Left ventricle myocardium inferior (tissue), 1 donor: ENCODE measurements at places on chromosomes 6 and 20. TPM values are rescaled to one million over a fixed set of nuclear protein-coding genes. Genes with fewer than 3 reads are reported as not detected.

DNA sequence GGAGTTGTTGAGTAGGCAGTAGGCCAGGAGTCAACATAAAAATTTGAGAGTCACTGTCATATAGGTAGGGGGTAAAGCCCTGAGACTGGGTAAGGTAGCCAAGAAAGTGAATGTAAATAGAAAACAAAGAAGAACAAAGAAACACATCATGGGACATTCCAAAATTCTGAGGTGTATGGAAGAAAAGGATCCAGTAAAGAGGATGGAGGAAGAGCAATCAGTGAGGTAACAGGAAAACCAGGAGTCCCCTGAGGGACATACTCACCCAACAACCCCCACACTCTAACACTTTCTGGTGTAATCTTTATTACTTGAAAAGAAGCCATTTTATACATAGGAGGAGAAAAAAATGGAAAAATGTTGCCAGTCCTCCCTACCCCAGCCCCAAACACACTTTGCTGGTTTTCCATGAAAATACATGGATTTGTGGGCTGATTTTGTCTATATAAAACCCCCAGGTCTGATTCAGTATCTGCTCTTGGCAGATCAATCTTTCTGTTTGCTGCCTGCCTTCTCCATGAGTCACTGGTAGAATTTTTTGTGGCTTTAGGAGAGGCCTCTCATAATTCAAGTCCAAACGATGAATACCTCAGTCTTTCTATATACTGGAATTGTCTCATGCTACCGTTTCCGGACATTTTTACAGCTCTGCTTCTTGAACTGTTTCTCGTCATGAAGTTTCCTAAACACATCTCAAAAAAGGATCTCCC lies 271.4 kb upstream of the MAN1A1 start:
- H3K4me1 ChIP-seq, result no peaks in the 10 kb centered on the region
- H3K36me3 ChIP-seq, result no peaks in the 10 kb centered on the region
- no peak overlapping the region for H3K27ac ChIP-seq
- no peak for DNase-seq
- H3K27me3 ChIP-seq, result no peaks in the 10 kb centered on the region

DNA sequence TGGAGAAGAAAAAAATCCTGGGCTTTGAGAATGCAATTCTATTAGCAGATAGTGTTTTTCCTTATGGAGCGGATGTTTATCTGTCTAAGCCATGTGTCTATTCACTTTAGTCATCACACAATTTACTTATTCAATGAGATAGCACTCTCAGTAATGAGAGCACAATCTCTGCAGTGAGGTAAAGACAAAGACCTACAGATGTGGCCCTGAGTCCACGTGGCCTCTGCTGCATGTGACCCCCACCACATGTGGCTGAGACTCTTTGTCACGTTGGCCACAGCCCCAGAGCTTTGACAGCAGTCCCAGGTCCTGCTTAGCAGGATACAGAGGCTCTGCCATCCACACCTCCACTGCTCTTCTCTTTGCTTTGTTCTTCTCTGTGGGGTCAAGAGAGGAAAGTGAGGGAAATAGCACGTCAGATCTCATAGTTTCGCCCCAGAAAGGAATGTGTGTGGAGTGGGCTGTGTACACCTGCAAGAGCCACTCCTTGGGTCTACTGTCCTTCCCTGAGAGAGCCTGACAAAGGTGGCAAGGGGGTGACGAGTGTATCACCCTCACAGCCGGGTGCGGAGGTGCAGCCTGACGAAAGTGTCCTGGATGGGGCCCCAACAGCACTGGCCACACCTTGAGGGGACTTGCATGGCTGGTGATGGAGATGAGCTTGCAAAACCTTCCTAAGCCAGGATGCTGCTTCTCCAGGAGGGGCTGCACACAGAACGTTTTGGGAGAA lies 40.7 kb downstream of the ZNF831 start:
- no peak overlapping the region for H3K4me3 ChIP-seq
- peaks cover 52% of the 10 kb centered on the region for H3K27me3 ChIP-seq
- peaks cover 18% of the 10 kb centered on the region for H3K4me1 ChIP-seq
- no peak for DNase-seq
- H3K36me3 ChIP-seq, result no peaks in the 10 kb centered on the region
- no peak overlapping the region for H3K27ac ChIP-seq

DNA sequence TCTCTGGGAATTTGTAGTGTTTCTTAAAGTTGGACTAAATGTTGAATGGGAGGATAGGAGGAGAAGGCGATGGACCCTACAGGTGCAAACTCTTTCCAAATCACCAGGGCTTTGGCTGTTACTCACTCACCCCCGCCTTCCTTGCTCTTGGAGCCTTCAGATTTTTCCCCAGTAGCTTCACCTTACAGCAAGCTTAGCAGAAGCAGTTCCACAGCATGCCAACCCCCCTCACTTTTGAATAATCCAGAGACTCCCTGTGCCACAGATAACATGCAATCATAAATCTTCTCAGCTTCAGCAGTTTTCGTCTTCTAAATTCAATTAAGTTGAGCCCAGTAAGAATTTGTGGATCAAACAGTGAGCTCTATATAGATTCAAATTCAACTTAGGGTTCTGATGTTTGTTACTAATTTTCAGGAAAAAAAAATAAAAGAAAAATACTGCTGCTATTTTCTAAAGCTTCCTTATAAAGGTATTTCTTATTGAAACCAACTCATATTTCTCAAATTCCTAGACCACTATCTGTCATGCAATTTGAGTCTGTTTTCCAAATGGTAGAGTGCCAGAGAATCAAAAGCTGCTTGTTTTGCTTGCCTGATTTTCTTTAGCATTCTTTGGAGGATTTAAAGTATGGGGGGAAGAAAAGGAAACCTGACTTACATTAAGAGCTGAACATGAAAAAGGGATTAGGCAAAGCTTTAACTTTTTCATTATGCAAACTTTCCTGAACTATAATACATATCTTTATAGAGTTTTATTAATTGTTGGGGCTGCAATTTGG lies 166.4 kb downstream of the EYA4 start:
- no peak for DNase-seq
- no peaks in the 10 kb centered on the region for H3K36me3 ChIP-seq
- H3K27ac ChIP-seq, result no peak overlapping the region
- no peak overlapping the region for H3K4me3 ChIP-seq
- H3K4me1 ChIP-seq, result peaks cover 11% of the 10 kb centered on the region

GRCh38 chr20:63567386-63568169 lies 6.5 kb downstream of the HELZ2 start:
- no peak overlapping the region for H3K4me3 ChIP-seq
- no peaks in the 10 kb centered on the region for H3K27me3 ChIP-seq
- peaks cover 56% of the 10 kb centered on the region for H3K36me3 ChIP-seq
- H3K27ac ChIP-seq, result no peak overlapping the region

SCGN gene
- 1.6 TPM for total RNA-seq

APOM gene
- total RNA-seq, result 2.4 TPM

PRRT1 gene
- total RNA-seq, result 1.0 TPM

- H3K36me3 ChIP-seq, result no peaks in the 10 kb centered on the region
- H3K4me3 ChIP-seq, result no peak overlapping the region
- no peaks in the 10 kb centered on the region for H3K27me3 ChIP-seq
- no peak for DNase-seq
- H3K4me1 ChIP-seq, result no peaks in the 10 kb centered on the region
- no peak overlapping the region for H3K27ac ChIP-seq
These were observed 77.9 kb upstream of the B3GAT2 start for GRCh38 chr6:71034563-71035345.

LST1 gene
- total RNA-seq, result 6.5 TPM

DNA sequence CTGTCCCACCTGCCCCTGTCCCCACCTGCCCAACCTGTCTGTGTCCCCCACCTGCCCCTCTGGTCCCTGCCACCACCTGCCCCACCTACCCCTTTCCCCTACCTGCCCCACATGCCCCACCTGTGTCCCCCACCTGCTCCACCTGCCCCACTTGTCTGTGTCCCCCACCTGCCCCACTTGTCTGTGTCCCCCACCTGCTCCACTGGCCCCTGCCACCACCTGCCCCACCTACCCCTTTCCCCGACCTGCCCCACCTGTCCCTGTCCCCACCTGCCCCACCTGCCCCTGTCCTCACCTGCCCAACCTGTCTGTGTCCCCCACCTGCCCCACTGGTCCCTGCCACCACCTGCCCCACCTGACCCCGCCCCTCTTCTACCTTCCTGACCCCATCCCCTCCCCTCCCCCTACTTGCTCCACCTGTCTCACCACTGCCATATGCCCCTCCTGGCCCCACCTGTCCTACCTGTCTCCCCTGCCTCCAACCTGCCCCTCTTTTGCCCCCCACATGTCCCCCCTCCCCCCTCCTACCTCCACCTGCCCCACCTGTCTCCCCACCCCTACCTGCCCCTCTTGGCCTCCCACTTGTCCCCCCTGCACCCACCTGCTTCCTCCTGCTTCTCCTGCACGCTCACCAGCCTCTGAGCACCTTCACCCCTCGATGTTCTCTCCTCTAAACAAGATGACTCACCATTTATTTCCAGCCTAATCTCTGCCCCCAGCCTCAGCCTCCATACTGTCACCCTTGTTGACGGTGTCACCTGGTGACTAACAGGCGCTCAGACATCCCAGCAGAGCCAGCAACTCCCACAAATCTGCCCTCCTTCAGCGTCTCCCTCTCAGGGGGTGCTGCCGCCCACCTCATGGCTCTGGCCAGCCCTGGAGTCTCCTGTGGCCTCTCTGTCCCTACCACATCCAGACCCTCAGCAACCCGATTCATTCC lies 5.6 kb upstream of the MYT1 start:
- no peak overlapping the region for H3K4me3 ChIP-seq
- H3K4me1 ChIP-seq, result no peaks in the 10 kb centered on the region
- peaks cover 91% of the 10 kb centered on the region for H3K27me3 ChIP-seq
- H3K36me3 ChIP-seq, result no peaks in the 10 kb centered on the region

DNA sequence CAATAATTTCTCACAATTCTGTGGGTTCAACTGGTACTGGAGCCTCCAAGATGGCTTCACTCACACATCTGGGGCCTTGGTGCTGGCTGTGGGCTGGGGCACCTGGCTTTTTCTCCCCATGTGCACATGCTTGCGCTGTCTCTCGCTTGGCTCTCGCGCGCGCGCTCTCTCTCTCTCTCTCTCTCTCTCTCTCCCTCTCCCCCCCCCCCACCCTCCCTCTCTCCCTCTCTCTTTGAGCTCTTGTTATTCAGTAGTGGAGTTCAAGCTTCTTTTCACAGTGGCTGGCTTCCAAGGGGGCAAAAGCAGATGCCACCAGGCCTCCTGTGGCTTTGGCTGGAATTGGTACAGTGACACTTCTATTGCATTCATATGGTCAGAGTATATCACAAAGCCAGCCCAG lies 10.8 kb upstream of the TBCC start:
- H3K4me3 ChIP-seq, result no peak overlapping the region
- H3K36me3 ChIP-seq, result peaks cover 14% of the 10 kb centered on the region
- H3K4me1 ChIP-seq, result peaks cover 4% of the 10 kb centered on the region
- no peaks in the 10 kb centered on the region for H3K27me3 ChIP-seq

- H3K4me3 ChIP-seq, result no peak overlapping the region
- H3K4me1 ChIP-seq, result peaks cover 12% of the 10 kb centered on the region
- no peaks in the 10 kb centered on the region for H3K27me3 ChIP-seq
These were observed 68.4 kb downstream of the EYA4 start for GRCh38 chr6:133309579-133309978.
